ENCODE measurements at places on chromosomes 2 and 18.

GRCh38 chr2:71728036-71728435 is 274.7 kb downstream of the DYSF start:
- no peak for DNase-seq

DNA sequence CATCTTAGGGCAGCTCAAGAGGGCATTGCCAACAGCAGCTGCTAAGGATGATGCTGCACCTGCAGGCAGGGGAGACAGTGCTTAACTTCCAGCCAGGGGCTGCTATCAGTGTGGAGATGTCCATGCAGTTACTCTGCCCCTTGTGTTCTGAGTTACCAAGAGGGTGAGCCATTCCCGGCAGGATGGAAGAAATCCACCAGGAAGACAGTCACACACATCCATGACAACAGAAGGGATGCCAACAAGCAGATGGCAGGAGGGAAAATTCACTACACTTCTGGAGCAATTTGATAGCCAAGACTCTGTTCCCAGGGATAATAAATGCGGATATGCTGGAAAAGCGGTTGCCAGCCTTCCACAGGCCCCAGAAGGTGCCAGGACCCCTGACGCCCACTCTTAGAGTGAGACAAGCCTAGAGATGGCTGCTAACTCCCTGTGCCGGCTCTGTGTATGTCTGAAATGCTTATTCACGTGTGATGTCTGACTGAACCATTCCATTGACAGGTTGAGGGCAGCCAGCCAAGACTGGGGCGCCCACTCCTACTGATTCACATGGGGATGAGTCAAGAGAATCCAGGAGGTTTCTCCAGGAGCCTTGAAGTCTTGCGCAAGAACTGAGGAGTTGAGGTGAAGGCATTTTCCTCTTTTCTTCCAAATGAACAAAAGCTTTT is 24.5 kb downstream of the LOXHD1 start:
- DNase-seq: peak; percentile 10

DNA sequence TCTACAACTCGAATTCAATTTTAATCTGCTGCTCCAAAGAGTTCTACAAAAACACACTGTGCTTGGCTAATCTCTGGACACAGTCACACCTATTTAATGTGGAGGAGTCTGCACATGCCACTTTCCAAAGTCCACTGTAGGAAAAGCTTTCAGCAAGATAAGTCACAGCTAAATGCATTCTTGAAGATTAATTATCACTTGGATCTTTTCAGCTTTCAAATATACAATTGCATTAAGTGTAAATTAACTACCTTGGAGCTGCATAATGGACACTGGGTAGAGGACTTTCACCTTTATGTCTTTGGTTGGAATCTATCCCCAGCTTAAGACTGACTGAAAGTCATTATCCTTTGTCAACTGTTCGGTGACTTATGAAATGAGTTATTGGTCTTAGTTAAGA is 565.1 kb downstream of the PIK3C3 start:
- DNase-seq: no peak

DNA sequence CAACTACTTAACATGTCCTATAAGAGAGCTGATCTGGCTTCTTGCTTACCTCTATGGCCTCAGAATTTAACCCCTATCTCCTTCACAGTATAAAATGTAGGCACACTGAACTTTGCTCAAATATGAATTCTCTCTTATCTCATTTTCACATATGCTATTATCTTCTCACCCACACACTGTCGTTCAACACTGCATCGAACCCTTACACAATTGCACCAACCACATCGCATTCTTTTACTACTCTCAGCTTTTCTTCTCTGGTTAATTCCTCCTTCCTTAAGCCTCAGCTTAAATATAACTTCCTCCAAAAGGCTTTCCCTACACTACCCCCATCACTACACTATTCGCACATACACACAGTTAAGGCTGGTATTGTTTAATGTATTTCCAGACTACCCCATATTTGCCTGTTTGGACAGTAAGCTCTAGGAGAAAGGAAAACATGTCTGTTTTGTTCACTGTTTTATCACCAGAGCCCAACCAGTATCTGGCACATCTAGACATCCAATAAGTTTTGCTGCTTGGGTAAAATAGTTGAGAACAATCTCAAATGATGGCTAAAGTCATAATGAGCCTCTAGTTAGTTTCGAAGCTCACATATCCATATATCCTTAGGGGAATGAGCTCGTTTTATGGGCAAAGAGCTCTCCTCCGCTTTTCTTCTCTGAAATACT is 47.7 kb downstream of the HIBCH start:
- DNase-seq: no peak

DNA sequence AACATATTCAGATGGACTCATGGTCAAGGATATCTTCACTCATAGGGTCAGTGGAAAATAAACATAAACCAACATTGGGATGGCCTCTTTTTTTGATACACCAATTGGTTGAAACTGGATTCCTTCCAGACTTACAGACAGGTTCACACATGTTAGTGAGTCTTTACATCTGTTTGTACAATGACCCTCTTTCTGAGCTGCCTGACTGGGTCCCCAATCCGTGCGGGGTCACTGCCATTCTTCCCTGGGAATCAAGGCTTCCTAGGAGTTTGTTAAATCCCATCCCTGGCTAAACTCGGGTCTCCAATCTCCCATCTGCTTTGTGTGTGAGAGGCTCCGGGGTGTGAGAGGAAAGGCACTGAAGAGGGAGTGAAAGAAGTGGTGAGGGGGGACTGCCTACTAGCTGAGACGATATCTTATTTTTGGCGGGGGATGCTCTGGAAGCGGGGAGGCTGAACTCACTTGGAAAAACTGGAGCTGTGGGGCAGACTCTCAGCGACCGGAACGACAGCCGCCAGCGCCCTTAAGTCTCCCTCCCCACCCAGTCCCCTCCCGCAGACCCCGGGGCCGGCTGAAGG is 487 bp downstream of the STARD6 start:
- no peak for DNase-seq

- DNase-seq: no peak
Measured at GRCh38 chr2:168538133-168538532, 82.1 kb downstream of the CERS6 start.

DNA sequence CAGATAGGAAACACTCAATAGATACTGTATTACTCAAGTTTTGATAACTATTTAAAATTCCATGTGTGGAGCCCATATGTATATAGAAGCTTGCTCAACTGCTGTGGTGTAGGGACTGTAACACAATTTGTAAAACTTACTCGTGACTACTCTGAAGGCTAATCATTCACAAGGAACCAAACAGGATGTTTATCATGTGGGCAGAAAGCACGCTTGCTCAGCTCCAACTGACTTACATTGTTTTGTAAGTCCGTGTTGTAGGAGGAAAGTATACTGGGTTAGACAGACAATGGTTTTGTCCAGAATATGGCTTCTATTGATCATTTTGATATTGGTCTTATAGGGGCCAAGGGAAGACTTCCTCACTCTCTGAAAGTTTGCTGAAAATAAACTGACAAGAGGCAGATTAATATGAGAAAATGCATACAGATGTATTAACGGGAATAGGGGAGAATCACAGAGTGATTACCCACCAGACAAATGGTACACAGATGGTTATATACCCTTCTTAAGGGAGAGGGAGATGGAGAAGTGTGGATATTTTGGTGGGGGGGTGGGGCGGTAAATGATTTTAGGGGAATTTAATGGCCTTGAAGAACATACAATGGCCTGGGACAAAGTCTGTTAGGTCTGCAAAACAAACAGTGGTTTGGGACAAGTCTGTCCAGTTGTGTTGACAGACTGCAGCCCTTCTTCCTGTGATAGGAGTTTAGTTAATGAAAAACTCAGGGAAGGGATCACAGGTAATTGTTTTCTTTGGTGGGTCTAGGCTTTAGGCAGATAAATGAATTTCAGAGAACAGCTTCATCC is 259.3 kb upstream of the SP5 start:
- no peak for DNase-seq

- DNase-seq: no peak
Measured at GRCh38 chr2:133716166-133716565, 147.9 kb upstream of the NCKAP5 start.

GRCh38 chr2:37441055-37441454 is 96.6 kb downstream of the QPCT start:
- no peak for DNase-seq

- no peak for DNase-seq
Measured at GRCh38 chr2:38656866-38657480, 8.9 kb upstream of the GALM start.

- DNase-seq: no peak
Measured at GRCh38 chr18:49168281-49168985, 217.7 kb upstream of the SMAD7 start.

DNA sequence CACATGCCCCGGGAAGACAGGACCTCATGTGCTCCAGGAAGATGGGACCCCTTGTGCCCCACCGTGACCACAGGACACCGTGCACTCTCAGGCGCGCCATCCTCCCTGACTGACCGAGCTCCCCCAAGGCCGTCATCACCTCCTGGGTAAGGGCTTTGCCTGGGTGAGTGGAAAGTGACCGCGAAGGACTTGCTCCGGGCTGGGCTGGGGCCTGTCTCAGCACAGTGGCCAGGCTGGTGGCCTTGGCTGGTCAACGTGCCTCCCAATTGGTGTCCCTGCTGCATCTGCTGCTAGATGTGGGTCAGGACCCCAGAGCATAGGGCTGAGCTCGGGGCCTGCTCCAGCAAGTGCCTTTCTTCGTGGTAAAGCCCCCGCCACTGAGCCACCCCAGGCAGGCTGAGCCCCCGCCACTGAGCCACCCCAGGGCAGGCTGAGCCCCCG is 69.7 kb upstream of the CTDP1 start:
- DNase-seq: no peak

- DNase-seq: no peak
Measured at GRCh38 chr2:106851087-106851874, 34.7 kb downstream of the ST6GAL2 start.

GRCh38 chr2:16154501-16155280 is 214.3 kb downstream of the MYCN start:
- DNase-seq: no peak

DNA sequence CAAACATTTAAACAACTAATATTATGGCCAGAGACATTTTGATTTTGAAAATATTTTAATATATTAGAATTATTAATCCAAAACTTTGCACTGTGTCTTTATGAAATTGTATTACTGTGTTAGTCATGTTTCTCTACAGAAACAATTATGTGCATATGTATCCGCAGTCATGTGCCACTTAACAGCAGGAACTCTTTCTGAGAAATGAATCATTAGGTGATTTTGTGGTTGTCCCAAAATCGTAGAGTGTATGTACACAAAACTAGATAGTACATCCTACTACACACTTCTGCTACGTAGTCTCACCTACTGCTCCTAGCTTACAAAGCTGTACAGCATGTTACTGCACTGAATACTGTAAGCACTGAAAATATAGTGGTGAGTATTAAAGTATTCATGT is 479.2 kb upstream of the DSEL start:
- no peak for DNase-seq

DNA sequence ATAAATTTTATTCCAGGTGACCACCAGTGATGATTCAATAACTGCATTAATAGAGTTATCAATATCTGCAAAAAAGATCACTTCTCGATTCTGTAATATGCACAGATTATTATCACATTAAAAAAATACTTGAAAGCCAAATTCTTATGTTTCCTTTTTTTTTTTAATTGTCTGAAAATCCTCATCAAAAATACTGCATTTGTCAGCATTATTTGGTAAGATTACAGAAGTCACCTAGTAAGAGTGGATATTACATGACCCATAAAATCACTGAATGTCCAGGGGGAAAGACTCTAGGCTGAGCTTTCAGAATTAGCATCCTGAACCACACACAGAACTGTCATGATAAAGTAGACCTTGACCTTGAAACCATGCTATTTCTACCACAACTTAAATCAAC is 617.2 kb upstream of the CDH7 start:
- no peak for DNase-seq

DNA sequence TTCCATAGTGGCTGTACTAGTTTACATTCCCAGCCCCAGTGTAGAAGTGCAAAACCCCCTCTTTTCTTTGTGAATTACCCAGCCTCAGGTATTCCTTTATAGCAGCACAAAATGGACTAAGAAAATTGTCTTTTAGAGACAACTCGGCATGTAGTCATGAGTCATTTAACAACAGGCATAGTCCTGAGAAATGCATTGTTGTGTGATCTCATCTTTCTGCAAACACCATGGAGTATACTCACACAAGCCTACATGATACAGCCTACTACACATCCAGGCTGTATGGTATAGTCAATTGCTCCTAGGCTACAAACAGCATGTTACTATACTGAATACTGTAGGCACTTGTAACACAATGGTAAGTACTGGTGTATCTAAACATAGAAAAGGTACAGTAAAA is 44.4 kb upstream of the MBP start:
- peak; percentile 45 for DNase-seq

DNA sequence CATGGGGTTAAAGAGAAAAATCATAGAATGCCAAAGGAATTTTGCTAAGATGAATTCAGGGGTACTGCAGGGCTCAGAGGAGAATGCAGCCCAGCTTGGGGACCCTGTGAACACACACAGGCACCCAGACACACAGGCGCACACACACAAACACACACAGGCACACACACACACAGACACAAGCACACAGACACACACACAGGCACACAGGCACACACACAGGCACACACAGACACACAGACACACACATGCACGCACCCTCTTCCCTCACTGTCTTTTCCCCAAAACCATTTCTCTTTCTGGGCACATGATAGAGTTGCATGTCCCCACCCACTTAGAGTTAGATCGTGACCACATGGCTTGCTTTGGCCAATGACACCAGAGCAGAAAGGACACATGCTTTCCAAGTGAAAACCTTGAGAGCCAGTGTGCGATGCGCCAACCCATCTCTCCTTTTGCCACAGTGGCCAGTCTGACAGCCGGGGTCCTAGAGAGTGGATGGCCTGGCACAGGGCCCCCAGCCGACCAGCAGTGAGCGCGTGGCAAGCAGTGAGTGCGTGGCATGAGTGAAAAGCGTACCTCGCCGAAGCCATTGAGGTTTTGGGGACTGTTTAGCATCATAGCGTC is 163.3 kb downstream of the KLHL29 start:
- no peak for DNase-seq

- DNase-seq: peak; percentile 12
Measured at GRCh38 chr2:239049421-239050251, 201.8 kb downstream of the TWIST2 start.

DNA sequence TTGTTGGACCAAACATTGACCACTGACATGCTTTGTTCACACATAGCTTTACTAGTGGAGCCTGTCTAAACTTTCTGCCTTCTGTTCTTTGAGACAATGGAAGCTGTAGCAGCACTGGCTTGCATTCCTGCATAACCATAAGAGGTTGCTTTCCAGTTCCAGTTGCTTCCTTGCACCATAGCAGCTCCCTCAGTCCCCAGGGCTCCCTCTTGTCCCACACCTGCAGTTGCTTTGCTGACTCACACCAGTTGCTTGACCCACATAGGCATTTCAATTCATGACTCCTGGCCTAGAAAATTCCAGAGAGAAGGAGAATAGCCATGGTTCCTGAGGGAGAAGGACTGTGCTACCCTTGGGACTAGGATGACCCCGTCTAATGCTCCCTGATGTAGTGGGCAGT is 20.9 kb downstream of the SGPP2 start:
- no peak for DNase-seq

- DNase-seq: no peak
Measured at GRCh38 chr2:34519659-34520058, 920.6 kb upstream of the FAM98A start.

DNA sequence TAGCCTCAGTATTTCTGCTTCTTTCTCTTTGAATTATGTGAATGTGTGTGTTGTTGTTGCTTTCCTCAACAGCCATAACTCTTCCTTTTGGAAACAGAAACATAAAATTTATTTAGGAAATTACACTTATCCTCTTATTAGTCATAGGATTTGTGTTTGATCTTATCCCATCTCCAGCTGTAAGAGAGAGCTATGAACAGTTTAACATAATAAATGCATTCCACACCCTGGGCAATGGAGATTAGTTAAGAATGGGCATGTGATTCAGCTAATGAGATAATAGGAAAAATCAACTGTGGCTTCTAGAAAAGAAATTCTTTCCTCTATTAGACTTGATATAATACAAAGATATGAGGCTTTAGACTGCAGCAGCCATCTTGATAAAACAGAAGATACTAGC is 55.0 kb downstream of the SCN7A start:
- no peak for DNase-seq
